ENCODE measurements at places on chromosomes 4 and X.

DNA sequence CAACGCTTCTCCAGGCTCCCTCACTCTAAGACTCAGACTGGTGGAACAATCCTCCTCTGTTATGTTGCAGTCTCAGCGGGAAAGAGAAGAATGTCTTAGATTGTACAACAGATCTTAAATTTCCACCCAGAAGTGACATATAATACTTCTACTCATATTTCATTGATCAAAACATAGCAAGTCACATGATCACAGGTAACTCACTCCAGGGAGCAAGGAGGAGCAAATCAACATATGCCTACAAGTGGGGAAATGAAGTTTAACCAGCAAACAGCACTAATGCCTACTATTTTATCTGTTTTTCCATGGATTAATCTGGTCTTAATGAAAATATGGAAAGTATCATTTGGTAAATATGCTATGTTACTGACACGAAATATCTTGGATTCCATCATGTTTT is 819.8 kb downstream of the CCSER1 start:
- DNase-seq: no peak

DNA sequence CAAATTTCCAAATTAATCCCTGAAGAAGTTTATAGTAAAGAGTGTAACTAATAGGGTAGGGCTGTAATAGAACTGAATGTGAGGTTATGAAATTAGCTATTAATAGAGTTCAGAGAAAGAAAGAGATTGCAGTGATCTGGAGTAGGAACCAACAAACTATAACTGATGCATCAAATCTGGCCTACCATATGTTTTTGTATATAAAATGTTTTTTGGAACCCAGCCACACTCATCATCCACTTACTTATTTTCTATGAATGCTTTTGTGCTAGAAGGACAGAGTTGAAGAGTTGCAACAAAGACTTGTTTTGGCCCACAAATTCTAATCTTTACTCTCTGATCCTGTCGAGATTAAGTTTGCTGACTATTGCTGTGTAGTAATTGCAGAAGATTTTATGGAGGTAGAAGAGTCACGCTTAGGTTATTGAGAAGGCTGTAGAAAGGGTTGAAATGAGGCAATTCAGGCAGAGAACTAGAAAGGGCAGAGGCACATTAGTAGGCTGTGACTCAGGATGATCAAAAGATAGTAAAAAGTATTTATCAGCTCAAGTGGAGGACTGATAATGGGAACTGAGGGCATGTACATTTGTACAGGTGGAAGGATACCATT is 298.7 kb upstream of the EMCN start:
- peak; percentile 88 for DNase-seq

GRCh38 chr4:80540785-80541469 is 205.4 kb downstream of the CFAP299 start:
- DNase-seq: peak; percentile 22

DNA sequence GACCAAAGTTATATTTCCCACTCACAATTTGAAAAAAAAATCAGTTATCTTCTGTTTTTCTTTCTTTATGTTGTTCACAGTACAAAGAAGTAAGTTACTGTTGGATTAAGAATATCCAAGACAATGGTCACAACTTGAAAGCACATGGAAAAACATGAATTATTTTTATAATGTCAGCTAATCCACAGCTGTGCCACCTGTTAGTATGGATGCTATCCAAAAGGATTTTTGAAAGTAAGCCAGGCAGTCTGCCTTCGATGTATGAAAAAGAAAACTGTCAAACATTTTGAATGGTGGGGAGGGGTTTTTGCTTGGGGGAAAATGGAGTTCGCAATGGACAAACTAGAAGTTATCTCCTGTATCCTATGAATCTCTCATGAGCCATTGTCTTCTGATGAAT is 6.2 kb downstream of the GPM6A start:
- no peak for DNase-seq

GRCh38 chr4:85672959-85673358 is 198.0 kb downstream of the ARHGAP24 start:
- no peak for DNase-seq

- no peak for DNase-seq
Measured at GRCh38 chrX:40465735-40466551, 114.8 kb upstream of the ATP6AP2 start.

DNA sequence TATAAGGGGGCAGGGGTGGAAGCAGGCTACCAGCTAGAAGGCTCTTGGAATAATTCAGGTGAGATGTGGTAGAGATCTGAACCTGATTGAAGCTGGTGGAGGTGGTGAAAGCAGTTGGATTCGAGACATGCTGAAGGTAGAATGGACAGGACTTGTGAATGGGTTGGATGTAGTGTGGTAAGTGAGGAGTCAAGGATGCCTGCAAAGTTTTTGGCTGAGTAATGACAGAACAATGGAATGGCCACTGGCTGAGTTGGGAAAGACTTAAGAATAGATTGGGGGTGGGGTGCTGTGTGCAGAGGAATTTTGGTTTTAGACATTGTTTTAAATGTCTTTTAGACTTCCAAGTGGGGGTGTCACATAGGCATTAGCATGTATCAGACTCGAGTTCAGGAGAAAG is 33.5 kb downstream of the HPF1 start:
- DNase-seq: no peak

- no peak for DNase-seq
Measured at GRCh38 chr4:48180234-48180633, 46.2 kb upstream of the TXK start.

- DNase-seq: no peak
Measured at GRCh38 chr4:38765382-38765781, 17.4 kb downstream of the TLR10 start.

GRCh38 chrX:39527025-39527424 is 570.7 kb downstream of the BCOR start:
- DNase-seq: no peak

- DNase-seq: peak; percentile 56
Measured at GRCh38 chr4:123244137-123244536, 152.5 kb upstream of the SPRY1 start.

DNA sequence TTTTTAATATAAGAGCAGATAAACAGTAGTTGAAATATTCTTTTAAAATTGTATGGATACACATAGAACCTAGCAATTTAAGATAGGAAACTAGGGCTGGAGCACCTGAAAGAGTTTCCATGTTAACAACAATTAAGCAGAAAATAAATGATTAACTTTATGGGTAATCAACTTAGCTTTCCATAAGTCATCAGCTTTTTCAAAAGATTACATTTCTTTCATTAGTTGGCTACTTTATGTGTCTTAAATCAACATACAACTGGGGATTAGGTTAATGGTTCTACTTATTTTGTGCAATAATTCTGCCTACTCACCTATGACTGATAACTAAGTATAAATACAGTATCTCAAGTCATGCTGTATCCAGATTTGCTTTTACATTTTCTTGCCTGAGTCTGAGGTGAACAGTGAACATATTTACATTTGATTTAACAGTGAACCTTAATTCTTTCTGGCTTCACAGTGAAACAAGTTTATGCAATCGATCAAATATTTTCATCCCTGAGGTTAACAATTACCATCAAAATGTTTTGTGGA is at the start of gene ANXA10:
TSS of gene ANXA10 (plus strand) at position 362 of the 537 bp plus-strand sequence. CDS start at position 526, 164 bp downstream.
- DNase-seq: no peak

GRCh38 chr4:25015012-25015411 is 15.7 kb downstream of the LGI2 start:
- no peak for DNase-seq

DNA sequence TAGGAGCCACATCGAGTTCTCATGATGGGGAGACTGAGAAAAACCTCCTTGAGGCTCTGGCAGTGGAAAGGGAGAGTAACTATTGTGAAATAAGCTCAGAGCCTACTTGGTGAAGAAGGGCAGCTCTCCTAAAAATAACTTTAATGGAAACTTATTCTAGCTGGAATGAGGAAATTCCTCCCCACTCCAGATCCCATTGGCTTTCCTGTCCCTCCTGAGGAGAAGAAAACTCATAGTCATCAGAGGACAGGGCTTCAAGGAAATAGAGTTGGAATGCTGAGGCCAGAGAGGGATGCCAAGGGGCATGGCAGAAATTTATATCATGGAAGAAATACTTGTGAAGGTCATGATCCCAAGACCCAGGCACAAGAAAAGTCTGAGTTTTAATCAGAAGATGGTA is 70.7 kb upstream of the TAPT1 start:
- DNase-seq: no peak

DNA sequence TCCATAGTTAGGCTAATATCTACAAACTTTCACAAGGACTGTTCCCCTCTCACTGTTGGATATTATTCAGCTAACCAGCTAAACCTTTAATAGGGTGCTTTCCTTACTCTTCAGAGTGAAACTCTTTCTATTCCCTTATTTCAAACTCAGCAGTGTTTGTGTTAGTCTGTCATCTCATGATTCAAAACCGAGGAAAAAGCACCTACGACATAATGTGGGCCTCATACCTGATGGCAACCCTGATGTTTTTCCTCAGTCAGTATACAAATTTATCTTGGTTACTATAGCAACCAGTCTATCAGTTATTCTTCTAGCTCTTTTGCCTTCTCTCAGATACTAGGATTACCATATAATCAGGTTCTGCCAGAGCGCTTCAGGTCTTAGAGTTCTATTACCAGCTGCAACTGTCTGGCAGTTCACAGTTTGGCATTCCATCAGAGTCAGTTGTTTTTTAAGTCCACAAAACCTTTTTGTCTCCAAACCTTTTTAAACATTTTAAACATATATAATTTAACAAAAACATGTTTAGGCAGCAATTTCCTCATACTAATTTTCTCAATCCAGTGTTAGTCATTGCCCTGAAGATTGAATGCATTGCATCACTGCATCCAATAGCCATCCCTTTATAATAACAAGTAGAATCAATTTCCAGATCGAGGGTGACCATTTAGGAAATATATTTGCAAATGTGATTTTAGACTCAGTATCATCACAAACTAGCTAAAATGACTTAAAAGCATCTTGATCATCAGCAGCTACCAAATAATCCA is 7.4 kb downstream of the WDR44 start:
- no peak for DNase-seq

- DNase-seq: peak; percentile 34
Measured at GRCh38 chr4:151569650-151570049, 160.7 kb downstream of the FHIP1A start.

GRCh38 chr4:188041721-188042120 is 46.1 kb downstream of the ZFP42 start:
- no peak for DNase-seq

DNA sequence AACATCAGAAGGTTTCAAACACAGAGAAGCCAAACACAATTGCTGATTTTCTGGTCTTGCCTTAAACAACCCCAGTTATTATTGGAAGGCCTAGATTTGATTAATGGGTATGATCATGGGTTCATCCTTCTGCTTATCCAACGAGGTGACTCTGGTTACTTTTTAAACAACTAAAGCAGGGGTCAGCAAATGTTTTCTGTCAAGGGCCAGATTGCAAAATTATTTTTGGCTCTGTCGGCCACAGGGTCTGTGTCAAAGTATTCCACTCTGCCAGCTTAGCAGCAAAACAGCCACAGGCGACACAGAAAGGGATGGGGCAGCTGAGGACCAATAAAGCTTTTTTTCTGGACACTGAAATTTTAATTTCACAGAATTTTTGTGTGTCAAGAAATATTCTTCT is 249.1 kb upstream of the STS start:
- peak; percentile 19 for DNase-seq

- DNase-seq: no peak
Measured at GRCh38 chr4:152321923-152322322, 214.0 kb downstream of the FBXW7 start.

DNA sequence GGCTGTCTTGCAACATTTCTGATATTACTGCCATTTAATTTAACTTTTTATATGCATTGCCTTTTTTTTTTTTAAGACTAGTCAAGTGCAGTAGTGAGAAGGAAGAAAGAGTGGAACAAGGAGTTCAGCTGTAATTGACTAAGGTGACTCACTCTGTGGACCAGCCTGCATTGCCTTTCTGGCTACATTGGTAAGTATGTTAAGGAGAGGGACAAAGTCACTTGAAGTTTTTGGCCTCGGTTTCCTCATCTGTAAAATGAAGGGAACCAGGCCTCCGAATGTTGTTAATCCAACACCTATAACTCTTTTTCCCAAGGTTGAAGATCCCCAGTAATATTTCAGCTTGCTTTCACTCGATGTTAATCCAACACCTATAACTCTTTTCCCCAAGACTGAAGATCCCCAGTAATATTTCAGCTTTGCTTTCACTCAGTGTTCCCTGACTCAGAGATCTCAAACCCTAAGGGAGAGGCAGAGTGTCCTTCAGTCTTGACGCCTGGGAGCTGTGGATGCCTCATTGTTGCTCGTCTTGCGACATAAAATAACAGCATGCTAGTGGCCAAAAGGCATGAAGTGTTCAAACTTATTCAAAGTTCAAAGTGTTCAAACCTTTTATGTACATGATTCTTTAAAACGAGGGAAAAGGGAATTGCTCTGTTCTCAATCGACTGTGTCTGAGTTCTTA is 102.0 kb downstream of the SORBS2 start:
- no peak for DNase-seq

GRCh38 chr4:154044108-154044531 is 255.2 kb upstream of the SFRP2 start:
- DNase-seq: peak; percentile 14

All from lung (tissue), 17 donors.